ENCODE measurements at places on chromosomes 6 and 20.
A peak's percentile ranks its signal among the peaks of the same experiment; 100 is the strongest.

DNA sequence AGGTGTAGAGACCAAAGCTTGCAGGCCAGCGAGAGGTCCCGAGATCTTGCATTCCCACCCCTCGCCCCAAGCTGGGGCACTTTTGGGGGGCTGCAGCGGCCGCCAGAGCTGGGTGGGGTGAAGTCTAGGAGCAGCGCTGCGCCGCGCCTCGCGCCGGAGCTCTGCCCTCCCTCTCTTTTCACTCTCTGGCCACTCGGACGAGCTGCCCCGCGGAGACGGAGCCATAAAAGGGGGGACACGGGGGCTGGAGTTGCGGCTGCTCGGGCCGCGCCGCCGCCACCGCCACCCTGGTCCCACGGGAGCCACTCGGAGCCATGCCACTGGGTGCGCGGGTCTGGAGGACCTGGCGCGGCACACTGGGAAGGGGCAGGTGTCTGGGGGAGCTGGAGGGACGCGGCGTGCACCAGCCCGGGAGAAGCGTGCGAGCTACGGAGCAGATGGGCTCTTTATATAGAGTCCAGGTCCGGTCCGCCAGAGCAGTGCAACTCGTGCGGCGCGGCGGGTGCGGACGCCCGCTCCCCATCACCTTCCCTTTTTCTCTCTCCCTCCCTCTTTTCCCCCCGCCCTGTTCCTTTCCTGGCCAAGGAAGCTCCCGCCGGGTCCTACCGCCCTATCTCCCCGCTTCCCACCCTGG is 687 bp upstream of the HTR1B start:
- no peak for DNase-seq

DNA sequence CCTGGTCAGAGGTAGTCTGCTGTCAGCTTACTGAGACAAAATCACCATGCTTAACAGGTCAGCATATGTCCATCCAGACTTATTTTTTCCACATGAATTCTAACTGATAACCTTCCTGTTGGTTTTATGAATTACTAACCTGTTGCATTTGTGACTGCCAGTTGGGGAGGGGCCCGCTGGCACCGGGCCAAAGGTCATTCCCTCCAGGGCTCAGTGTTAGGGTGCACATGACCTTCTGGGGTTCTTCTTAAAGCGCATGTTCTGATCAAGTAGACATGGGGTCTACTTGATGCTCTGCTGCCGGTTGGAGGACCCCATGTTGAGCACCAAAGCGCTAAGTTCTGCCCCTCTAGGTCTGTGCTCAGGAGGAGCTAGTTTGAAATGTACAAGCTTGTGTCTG is 15.6 kb downstream of the DUSP22 start:
- no peak for DNase-seq

DNA sequence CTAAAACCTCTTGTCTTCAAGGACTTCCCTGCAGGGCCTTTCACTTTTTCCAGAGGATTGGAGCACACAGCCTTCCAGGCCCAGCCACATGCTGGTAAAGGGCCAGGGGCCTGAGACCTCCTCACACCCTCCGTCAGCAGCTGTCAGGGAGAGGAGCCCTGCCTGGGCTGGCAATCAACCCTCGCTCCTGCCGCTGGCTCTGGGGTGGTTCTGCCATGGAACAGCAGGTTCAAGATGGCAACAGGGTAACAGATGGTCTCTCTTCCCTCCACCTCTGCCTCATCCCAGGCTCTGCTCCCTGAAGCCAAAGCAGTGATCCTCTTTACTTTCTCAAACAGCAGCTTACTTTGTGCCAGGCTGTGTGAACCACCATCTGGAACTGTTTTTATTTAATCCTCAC is 23.8 kb downstream of the PCNA start:
- no peak for DNase-seq

DNA sequence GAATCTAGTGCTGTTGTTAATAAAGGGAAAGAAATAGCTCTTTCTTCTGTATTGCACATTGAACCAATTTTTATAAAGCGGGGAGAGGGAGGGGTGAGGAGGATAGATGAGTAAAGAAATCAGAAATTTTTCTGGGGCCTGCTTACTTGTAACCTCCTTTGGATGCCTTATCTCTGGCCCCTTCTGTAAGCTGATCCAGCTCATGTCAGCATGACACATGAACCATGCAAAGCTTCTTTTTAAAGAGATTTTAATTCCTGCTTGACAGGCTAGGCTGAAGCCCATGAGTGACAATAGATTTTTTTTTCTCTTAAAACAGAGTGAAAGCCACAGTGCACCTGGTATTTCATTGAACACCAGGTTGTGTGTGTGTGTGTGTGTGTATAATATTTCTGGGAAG is 325.3 kb downstream of the PRL start:
- DNase-seq, result no peak

- peak; percentile 74 for DNase-seq
Measured at GRCh38 chr6:37207903-37208456, 38.0 kb downstream of the PIM1 start.

DNA sequence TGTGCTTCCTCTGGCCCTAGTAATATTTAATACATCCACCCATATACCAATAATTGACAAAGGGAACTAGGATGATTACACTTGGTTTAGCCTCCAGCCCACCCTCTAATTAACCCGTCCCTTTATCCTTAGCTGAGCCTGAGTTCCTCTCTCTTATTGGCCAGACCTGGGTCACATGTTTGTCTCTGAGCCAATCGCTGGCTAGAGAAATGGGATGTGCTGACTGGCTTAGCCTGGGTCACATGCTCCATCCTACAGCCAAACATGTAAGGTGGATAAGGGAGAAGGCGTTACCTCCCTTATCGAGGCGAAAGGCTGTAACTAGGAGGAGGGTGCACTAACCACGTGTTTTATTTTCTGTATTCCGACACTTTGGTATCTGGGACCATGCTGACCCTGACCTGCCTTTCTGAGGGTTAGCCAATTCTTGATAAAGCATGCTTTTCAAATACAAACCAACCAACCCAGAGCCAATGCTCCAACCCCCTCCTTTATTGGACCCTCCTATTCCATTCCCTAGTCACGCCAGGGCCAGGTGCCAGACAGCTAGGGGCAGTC is 262.7 kb downstream of the PREX1 start:
- no peak for DNase-seq

DNA sequence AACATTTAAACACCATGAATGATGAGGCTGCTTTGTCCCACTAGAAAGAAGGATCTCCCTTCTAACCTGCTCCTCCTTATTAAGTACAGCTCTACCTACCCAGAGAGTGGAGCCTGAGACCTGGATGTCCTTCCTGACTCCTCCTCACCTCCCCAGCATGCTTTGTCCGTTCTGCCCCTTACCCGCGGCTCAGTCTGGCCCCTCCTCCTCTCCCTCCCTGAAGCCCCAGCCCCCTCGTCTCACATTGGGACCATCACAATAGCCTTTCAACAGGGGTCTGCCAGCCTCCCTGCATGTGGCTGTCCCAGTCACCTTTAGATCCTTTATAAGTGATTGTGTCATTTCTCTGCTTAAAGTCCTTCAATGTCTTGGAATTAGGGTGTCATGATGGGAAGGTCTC is 72.5 kb downstream of the DZANK1 start:
- no peak for DNase-seq

DNA sequence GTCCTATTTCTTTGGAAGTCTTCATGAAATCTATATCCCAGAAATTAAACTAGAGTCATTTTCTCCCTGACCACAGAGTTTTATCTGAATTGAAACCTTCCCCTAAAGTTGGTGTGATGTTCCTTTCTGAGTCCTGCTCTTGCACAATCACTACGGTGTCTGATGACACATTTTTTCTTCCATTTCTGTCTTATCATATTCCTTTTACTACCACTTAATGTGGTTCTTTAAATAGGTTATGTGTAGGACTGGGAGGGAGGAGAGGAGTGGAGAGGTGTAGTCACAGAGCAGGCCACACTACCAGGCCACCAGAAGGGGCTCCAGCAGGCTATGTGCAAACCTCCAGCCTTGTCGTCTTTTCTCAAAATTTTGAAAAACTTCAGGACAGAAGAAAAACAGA is 39.7 kb upstream of the ATXN1 start:
- peak; percentile 39 for DNase-seq

DNA sequence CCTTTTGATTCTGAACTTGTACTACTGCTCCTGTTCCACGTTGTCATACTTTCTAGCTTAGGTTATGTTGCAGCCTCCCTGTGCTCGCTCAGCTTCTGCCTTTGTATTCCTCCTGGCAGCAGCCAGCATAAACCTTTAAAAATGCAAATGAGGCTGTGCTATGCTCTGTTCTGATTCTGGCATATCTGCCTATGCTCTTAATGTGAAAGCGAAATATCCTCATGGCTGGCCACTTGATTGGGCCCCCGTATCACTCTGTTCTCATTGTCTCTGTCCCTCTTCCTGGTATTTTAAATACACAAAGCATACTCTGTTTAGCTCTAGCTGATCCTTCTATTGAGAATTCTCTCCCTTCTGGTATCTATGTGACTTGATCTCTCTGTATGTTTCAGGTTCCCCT is 139.0 kb downstream of the JARID2 start:
- no peak for DNase-seq

DNA sequence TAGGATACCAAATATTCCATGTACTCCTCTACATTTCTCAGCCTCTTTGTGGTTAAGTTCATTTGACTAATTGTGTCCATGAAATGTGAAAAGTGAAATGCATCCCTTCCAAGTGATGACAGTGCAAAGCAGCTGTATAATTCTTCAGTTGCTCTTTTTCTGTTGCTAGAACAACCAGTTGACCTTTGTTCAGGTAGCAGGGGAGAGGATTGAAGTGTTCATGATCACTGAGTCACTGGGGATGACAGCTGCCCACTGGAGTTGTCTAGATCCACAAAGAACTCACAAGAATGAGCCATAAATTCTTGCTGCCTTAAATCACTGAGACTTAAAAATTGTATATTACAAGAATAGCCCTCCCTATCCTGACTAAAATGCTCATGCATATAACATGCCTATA is 254.6 kb downstream of the EPHA7 start:
- no peak for DNase-seq

DNA sequence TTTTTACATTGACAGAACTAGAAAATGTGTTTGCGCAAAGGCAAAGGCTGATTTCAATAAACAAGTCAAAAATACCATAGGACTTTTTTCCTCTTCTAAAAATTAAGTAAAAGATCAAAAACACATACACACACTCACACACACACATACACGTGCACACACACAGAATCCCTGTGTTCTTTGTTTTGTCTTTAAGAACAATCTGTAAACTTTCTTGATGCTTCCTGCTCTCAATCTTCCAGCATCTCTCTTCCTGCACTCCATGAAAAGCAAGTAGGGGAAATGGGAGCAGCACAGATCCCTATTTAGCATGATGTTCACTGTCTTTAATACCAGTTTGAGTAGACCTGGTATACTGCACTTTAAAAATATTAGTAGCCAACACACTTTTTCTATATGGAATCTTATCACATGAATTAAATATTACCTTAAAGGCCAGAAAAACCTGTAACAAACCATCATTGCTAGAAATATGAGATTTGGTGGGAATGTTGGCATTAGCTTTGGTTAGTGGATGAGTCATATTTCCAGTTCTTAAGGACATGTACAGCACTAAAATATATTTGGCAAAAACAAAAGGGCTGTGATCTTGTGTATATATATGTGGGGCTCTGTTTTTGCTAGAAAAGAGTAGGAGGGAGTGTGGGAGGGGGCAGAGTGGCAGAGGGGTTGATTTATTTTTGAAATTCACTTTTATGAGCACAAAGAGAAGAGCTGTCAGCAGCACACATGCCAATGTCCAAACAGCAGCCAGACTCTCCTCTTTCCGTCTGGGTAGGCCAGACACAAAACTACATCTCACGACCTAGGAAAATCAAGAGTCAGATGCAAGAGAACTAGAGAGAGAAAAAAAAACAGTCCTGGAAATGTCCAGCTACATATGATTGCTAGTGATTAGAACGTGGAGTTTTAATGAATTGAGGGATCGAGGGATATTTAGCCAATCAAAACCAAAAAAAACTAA is 4.6 kb downstream of the PTPRK start:
- peak; percentile 35 for DNase-seq

DNA sequence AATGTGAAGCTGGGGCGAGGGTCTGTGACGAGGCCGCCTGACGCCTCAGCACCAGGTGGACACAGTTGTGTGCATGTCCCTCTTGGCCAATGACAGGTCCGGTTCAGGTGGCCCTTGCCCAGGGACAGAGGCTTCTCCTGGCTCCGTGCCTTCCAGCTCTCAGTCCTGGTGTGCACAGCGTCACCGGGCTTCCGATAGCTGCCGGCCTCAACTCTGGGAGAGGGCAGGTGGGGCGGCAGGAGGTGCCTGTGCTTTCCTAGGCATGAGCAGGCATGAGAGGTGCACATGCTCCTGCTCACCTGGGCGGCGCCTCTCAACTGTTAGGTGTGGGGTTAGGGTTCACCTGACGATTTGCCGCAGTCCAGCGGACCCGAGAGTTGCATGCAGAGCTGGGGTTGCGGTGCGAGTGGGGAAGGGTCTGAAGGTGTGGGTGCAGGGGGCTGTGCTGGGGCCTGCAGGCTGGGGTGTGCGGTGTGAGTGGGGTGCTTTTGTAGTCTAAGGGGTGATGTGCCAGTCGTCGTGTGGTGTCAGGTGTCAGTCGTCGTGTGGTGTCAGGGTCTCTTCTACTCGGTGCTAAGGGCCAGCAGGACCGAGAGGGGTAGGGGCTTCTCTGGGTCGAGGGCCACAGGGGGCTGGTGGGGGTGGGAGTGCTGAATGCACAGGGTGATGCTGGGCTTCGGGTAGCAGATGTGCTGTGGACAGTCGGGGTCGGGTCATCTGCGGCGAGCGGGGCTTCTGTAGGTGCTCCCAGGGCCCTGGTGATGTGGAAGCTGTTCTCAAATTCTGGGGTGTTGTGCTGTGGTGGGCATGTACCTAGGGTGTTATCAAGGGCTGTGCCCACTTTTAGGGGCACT is 3.8 kb upstream of the SOX18 start:
- DNase-seq, result no peak

GRCh38 chr6:165876588-165876987 is 213.5 kb upstream of the PDE10A start:
- no peak for DNase-seq

DNA sequence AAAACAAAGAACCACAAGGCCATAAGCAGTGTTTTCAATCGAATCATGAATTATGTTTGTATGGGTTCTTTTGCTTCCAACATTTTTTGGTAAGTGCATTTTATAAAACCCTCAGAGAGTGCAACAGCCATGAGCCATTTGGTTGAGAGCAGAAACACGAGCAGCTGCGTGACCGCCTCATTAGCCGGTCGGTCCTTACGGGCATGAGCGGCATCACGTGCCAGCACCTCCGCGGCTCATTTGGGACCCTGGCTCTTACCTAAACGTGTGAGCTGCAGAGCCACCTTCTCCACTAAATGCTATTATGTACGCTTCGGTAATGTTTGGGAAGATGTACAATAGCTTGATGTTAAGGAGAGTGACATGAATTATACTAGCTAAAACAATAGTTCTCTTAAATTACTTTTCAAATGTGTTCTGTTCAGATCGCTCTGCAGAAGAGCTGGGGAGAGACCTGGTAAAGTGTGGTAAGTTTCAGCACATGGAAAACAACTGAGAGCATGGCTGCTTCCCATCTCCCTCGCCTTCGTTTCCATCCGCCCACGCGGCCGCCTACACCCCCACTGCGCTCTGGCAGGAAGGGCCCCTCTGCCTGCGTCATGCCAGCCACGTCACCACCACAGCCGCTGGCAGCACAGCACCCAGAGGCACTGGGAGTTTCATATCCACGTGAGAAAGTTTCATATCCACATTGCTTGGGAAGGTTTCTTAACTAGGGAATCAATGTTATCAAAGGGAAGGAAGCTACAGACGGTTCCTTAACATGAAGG is 23.7 kb upstream of the PDE10A start:
- DNase-seq, result no peak

Data from AG08395 (cell line).